Stimulated activated CD8-positive, alpha-beta memory T cell treated with anti-CD3 and anti-CD28 coated beads, Interleukin-7, amount 100 ng/mL, for 24 hours (primary cell): ENCODE measurements at places on chromosomes 5 and 9.
A peak's percentile ranks its signal among the peaks of the same experiment; 100 is the strongest.

DNA sequence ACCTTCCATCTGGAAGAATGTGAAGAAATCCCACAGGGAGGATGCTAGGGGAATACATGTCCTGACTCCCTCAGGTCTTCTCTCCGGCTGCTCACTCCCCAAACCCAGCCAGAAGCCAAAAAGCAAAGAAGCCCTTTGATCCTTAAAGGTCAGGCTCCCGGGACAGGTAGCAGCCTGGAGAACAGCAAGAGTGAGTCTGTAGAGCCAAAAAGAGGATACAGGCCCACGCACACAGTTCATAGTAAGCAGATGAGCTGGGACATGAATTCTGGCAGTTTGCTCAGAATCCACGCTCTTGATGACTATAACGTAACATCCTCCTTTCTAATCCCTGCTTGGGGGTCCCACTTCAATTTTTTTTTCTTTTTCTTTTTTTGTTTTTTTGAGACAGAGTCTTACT, 72.0 kb upstream of the SLC44A1 start:
- no peak for DNase-seq

- DNase-seq, result no peak
Measured at GRCh38 chr5:1835431-1835830, 34.2 kb downstream of the NDUFS6 start.

- no peak for DNase-seq
Measured at GRCh38 chr9:137075275-137075775, 2.0 kb upstream of the UAP1L1 start.

- no peak for DNase-seq
Measured at GRCh38 chr9:88387552-88388202, 567 bp upstream of the SPIN1 start.

- DNase-seq, result no peak
Measured at GRCh38 chr5:52864371-52864770, 76.7 kb downstream of the ITGA1 start.

DNA sequence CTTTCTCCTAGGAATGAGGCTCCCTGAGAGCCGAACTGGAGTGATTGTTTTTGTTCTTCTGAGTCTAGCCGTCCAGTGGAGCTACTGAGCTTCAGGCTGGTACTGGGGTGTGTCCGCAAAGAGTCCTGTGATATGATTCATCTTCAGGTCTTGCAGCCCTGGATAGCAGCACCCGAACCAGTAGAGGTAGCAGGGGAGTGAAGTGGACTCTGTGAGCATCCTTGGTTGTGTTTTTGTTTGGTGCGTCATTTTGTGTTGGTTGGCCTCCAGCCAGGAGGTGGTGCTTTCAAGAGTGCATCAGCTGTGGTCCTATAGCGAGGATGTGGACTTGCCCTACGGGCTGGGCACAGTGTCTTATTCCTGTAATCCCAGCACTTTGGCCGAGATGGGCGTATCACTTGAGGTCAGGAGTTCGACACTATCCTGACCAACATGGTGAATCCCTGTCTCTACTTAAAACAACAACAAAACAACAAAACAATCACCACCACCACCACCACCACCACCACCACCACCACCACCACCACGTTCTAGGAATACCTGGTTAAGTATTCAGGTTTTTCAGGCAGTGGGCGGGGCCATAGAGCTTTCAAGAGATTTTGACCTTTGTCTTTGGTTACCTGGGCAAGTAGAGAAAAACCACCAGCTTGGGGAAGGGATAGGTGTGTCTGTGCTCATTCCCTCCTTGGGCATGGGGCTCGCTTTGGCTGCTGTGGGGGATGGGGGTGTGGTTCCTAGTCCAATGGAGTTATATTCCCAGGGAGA, 154.0 kb downstream of the WDR70 start:
- no peak for DNase-seq

- no peak for DNase-seq
Measured at GRCh38 chr9:122780026-122780425, 8.7 kb upstream of the OR5C1 start.

- no peak for DNase-seq
Measured at GRCh38 chr5:43290726-43291125, 22.5 kb downstream of the HMGCS1 start.

GRCh38 chr5:150846654-150847333, 473 bp downstream of the IRGM start:
- DNase-seq, result peak; percentile 30

- no peak for DNase-seq
Measured at GRCh38 chr9:87630266-87630665, 95.7 kb upstream of the CTSL start.

DNA sequence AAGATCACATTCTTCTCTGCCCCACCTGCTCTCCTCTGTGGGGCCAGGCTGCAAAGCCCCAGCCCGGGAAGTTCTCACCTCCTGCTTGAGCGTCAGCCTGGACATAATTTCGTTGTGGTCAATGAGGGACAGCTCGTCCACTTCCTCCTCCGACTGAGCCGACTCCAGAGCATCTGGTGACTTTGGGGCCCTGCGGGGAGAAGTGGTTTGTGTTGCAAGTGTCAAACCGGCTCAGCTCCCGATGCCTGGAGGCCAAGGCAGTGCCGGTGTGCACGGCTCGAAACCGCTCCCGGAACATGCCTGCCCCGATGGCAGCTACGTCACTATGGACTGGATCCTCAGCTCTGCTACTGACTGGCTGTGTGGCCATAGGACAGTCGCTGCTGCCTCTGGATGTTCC, 52.8 kb downstream of the PRRT1B start:
- no peak for DNase-seq

- no peak for DNase-seq
Measured at GRCh38 chr5:16461026-16461425, 4.6 kb downstream of the ZNF622 start.

- DNase-seq, result no peak
Measured at GRCh38 chr9:17065062-17065461, 69.8 kb upstream of the CNTLN start.

- DNase-seq, result no peak
Measured at GRCh38 chr5:81314581-81314980, 13.2 kb downstream of the ZCCHC9 start.

DNA sequence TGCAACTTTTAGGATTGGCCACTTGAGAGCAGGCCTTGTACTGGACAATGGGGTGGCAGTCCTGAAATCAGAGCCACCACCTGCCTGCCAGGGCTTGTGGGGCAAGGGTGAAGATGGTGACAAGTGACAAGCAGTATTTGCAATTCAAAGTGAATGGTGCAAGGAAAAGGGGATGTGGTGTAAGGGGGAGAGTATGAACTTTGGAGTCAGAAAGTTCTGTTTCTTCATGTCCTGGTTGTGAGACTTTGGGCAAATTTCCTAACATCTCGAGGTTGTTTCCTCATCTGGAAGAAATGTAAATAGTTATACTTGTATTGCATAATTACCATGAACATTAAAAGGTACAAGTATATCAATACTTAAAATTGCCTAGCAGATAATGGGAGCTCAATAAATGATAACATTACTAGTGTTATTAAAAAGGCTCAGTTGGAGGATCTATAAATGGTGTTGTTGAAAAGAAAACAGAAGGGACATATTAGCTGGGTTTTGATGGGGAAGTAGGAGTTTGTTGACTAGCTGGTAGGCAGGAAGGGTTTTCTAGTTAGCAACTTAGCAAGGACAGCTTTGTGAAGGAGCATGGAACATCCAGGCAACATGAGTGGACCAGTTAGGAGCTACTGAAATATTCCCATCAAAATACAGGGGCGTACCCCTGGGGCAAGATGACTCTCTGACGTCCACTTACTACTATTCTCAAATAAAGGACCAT, 21.3 kb upstream of the MEGF9 start:
- DNase-seq, result no peak

GRCh38 chr9:130328349-130328801, 62.8 kb downstream of the HMCN2 start:
- no peak for DNase-seq

- no peak for DNase-seq
Measured at GRCh38 chr5:125214080-125214479, 467.6 kb upstream of the ZNF608 start.

GRCh38 chr5:96716716-96717115, 54.5 kb downstream of the CAST start:
- DNase-seq, result no peak

GRCh38 chr5:107370396-107370968, 300.3 kb downstream of the EFNA5 start:
- no peak for DNase-seq

DNA sequence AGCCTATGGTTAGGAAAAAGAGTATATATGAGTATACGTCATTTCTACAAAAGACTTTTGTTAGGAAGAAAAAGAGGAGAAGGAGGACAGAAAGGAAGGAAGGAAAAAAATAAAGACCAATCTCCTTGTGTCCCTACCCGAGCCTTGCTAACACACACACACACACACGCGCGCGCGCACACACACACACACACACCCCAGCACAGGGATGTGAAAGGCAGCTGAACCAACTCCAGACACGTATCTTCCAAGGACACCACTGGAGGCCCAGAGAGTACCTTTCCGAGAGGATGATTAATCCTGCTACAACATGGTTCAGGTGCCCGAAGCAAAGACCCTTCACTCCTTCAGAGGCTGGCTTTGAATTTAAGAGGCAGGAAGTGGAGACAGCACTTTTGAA, 56.9 kb upstream of the GALNT10 start:
- no peak for DNase-seq

DNA sequence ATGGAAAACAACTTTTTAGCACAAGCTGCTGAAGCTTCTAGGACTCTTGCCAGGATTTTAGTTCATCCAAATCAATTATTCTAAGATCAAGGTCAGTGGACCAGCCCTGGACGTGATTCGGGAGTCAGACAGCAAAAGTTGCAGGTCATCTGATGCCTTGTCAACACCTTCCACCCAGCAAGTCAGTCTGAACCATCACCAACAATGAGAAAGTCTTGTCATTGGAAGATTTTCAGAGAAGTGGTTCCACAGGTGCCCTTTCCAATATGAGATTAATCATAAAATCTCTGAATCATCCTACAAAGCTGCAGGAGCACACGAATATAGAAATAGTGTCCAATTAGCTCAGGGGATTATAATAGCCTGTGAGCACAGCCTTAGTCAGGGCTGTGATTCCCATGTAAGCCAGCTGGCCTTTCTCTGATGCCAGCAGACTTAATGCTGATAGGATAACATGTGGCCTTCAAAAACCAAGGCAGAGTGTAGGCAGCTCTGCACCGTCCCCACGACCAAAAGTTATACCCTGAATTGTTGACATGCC, 445.0 kb upstream of the TRPC7 start:
- no peak for DNase-seq

GRCh38 chr5:136799806-136800372, 434.5 kb upstream of the TRPC7 start:
- no peak for DNase-seq

GRCh38 chr5:172868436-172868923, 34.4 kb downstream of the ERGIC1 start:
- no peak for DNase-seq

- peak; percentile 72 for DNase-seq
Measured at GRCh38 chr5:142324871-142325724, at the start of gene SPRY4. Gene SPRY4, minus strand, starts transcription at chr5:142325021. Its CDS starts 9,913 bp downstream, at chr5:142315108.

DNA sequence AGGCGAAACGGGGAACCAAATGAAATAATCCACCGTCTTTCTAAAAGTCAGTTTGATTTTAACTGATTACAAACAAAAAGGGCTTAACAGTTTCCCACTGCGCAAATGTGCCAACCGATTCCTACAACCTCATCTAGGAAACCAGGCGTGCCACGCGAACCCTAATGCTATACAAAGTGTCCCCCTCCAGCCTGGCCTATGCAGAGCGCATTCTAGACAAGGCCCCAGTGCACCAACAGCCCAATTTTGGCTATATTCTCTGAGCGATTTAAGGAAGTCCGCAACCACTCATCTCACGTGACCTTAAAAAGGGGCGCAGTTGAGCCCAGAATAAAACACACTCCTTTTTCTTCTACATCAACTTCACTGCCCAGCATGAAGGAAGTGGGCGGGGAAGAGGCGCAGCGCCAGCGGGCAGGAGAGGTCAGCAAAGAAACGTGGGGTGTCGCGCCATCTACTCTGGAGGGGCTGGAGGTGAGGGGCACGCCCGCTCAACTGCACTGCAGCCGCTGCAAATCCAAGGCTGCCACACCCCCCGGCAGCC, 779 bp downstream of the FAM13B start:
- no peak for DNase-seq

DNA sequence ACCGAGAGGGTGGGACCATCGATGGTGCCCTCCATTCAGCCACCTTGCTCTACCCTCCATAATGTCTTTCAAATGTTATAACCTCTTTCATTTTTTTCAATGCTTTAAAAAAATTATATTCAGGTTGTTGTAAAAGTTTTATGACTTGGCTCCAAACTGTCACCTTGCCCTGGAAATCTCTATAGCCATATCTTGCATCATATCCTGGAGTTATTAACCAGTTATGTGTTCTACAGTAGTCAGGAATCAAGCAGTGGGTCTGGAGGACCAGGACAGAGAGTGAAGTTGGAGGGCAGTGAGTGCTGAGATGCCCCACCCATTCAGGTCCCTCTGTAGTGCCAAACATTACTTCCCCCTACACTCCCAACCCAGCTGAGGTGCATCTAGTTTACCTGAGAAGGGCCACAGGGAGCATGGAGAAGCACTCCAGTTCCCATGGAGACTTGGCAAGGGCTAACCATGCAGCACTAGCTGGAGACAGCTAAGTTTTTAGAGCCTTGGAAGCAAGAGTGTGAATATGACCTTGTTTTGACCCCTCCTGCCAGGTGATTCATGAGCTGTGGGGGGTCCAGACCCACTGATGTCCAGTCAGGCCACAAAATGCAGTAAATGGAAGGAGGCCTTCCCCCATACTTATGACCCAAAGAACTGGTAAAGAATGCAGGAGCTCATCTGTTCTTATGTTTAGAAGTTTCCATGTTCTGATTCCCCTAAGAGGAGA, 5.5 kb downstream of the IFNA8 start:
- no peak for DNase-seq

- DNase-seq, result no peak
Measured at GRCh38 chr5:73121119-73121463, 716 bp downstream of the TMEM171 start.

GRCh38 chr5:88474574-88474973, 205.9 kb upstream of the TMEM161B start:
- DNase-seq, result no peak

DNA sequence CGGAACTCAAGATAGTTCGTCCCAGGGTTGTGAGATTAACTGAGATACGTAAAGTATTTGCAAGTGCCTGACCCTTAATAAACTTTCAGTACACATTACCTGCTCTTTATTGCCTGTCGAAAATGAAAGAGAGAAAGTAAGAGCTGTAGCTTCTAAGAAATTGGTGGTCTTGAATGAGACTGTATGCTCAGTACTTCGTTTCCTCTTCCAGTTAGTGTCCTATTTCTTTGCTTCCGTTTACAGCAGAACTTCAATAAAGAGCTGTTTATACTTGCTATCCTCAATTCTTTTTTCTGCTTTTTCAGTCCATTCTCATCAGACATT, 534 bp downstream of the SRFBP1 start:
- DNase-seq, result no peak

DNA sequence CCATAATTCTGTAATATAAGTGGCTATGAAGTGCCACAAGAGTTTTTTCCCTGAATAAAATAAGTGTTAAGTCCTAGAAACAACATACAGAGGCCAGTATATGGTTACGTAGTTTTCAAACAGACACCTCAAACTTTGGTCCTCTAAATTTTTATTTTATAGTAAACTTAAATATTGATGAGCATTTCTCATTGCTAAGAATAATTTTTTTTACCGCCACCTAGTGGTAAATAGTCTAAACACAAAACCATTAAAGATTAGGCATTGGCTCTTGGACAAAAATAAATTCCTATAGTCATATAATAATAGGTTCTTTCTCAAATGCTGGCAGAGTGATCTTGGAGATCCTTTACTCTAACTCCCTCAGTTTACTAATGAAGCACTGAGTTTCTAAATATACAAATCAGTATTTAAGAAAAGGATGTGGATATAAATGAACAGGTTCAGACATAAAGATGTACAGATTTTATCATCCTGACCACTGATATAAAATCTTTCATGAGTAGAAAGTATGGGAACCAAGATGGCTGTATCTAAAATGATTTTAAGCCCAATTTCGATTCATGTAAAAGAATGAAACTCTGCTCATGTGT, 136.2 kb downstream of the FANCC start:
- DNase-seq, result no peak
